OCI-LY7 (cell line): ENCODE measurements at places on chromosomes 6 and 20. TPM values are rescaled to one million over a fixed set of nuclear protein-coding genes. Genes with fewer than 3 reads are reported as not detected.

Gene TCF21
- total RNA-seq = not detected in 2 replicates

Gene MUC22
- not detected in 2 replicates for total RNA-seq

Gene AIF1
- total RNA-seq = 16.3 and 17.2 TPM in 2 replicates

Gene SYNDIG1
- not detected in 2 replicates for total RNA-seq

Gene SNAI1
- total RNA-seq = 1.6 and 1.8 TPM in 2 replicates

Gene SLC17A1
- total RNA-seq = not detected in 2 replicates

Gene EYA2
- total RNA-seq = not detected in 2 replicates

Gene SGK2
- 0.48 and 0.87 TPM in 2 replicates for total RNA-seq

Gene PRRT1
- 2.4 and 3.5 TPM in 2 replicates for total RNA-seq

Gene PLN
- not detected in 2 replicates for total RNA-seq

Gene FGD2
- total RNA-seq = 45.7 and 48.6 TPM in 2 replicates
